Left ventricle myocardium inferior (tissue), 1 donor: ENCODE measurements at places on chromosomes 5 and 9. TPM values are rescaled to one million over a fixed set of nuclear protein-coding genes. Genes with fewer than 3 reads are reported as not detected.

The PPIP5K2 gene
- total RNA-seq = 28.5 TPM

The HINT1 gene
- 155 TPM for total RNA-seq

The CDH12 gene
- total RNA-seq = not detected

The TLE4 gene
- total RNA-seq = 10.3 TPM

The CD74 gene
- 251 TPM for total RNA-seq

The EEIG1 gene
- total RNA-seq = 20.7 TPM

GRCh38 chr5:176578391-176578808 lies 29.3 kb downstream of the CDHR2 start:
- DNase-seq = peak; percentile 23

DNA sequence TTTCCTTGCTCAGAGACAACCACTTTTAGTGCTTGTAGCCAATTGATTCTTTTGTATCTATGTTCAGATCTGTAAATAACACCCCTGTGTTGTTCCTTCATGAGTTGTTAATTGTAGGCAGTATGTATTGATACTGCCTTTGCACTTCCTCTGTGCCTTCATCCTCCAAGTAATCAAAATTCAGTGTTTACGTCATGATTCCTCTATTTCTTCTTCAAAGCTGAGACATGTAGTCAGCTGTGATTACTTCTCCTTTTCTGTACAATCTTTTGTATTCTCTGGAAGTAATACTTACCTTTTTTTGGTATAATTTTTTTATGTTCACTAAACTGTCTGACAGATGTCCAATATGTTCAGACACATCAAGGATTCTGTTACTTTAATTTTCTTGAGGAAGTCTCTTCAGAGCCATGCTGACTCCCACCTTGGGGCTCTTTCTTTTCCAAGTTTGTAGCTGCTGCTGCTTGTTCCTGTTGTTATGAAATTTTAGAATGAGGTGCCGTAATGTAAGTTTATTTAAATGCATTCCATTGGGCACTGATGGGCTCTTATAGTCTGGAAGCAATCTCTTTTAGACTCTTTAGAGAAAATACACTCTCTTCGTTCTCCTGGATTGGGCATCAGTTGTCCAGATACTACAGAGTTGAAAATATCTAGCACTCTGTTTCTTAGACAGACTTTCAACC lies 30.5 kb upstream of the LRRC70 start:
- DNase-seq = no peak

DNA sequence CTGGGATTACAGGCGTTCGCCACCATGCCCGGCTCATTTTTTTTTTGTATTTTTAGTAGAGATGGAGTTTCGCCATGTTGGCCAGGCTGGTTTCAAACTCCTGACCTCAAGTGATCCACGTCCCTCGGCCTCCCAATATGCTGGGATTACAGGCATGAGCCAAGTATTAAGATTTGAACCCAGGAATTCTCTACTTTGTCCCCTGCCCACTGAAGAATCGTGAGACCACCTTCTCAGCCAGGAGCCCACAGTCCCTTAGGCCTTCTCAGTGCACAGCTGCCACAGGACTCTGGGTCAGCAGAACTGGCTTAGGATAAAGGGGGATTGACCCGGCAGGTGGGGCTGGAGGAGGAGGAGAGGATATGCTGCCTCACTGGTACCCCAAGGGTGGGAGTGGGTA lies 13.4 kb downstream of the OLFML2A start:
- no peak for DNase-seq

- DNase-seq = no peak
Observed at GRCh38 chr9:6909181-6909580, 151.4 kb downstream of the KDM4C start.

DNA sequence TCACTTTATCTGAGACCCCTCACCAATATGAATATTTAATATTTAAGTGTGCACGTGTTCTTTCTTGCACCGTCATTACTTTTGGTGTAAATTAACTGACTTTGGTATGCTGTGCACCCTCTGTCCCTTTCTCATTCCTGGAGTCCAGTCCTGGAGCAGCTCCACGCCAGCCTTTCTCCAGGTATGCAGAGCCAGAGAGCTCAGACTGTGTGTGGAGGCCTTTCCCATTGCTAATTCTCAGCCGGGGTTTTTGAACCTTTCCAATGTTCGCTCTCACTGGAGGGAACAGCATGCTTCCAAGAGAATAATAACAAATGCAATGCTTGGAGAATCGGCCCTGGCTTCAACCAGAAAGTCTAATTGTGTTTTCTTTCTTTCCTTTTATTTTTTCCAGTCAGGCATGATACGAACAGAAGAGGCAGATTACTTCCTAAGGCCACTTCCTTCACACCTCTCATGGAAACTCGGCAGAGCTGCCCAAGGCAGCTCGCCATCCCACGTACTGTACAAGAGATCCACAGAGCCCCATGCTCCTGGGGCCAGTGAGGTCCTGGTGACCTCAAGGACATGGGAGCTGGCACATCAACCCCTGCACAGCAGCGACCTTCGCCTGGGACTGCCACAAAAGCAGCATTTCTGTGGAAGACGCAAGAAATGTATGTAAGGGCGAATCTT lies 41.7 kb downstream of the ADAMTS16 start:
- no peak for DNase-seq

GRCh38 chr5:123157791-123158581 lies 68.9 kb downstream of the PRDM6 start:
- no peak for DNase-seq

DNA sequence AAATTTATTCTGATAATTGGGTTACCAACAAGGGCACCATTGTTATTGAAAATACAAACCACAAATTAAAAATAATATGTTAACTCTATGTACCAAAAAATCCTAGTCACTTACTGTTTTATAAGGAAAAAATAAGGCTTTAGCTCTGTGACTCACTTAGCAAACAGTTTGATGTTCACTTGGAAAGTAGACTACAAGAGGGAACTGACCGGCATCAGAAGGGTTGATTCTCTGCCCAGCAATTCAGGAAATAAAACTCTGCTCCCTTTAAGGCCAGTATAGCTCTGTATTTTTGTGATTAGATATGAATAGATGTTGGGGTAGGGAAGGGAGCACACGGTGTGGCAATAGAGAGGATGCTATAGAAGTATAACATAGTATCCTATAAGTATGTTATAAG lies 671.3 kb downstream of the LRRC70 start:
- DNase-seq = no peak

- no peak for DNase-seq
Observed at GRCh38 chr9:131873891-131874440, 134.1 kb upstream of the RAPGEF1 start.

DNA sequence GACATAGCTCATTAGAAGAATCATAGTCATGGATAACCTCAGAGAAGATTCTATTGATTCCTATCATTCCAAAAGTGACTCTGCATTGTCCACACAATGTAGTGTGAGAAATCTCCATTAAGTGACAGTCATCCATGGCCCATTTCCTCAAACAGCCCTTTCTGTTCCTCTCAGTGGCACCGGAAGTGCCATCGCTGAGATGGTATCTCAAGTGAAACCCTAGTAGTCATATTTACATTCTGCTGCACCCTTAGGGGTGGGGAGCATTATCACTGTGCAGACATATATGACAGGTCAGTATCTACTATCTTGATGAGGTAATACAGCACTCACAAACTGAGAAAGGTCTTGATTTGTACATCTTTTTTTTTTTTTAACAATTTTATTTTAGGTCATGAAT lies 55.4 kb upstream of the MIER3 start:
- no peak for DNase-seq

DNA sequence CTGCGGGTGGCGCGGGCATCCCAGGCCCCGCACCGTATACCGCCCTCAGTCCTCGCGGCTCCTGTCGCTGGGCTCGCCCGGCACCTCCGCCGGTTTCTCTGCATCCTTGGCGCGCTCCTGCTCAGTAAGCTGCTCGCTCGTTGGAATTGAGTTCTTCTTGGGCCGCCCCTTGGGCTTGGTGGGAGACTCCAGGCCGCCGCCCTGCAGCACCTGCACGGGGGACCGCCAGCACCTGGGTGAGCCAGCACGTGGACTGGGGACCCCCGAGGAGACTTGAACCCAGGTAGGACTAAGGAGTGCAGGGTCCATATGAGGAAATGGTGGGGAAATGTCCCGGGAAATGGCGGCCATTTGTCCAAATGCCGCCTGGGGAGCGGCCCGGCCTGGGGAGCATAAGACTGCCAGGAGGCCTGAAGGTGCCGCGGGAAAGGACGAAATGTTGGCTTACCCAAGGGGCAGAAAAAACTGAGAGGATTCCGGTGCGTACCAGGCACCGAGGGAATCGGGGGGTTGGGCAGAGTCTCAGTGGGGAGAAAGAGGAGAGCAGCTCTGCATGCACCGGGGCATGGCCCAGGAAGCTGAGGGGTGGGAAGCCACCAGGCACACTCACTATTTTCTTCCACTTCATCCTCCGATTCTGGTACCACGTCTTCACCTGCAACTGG lies 2.9 kb downstream of the BARX1 start:
- DNase-seq = no peak

DNA sequence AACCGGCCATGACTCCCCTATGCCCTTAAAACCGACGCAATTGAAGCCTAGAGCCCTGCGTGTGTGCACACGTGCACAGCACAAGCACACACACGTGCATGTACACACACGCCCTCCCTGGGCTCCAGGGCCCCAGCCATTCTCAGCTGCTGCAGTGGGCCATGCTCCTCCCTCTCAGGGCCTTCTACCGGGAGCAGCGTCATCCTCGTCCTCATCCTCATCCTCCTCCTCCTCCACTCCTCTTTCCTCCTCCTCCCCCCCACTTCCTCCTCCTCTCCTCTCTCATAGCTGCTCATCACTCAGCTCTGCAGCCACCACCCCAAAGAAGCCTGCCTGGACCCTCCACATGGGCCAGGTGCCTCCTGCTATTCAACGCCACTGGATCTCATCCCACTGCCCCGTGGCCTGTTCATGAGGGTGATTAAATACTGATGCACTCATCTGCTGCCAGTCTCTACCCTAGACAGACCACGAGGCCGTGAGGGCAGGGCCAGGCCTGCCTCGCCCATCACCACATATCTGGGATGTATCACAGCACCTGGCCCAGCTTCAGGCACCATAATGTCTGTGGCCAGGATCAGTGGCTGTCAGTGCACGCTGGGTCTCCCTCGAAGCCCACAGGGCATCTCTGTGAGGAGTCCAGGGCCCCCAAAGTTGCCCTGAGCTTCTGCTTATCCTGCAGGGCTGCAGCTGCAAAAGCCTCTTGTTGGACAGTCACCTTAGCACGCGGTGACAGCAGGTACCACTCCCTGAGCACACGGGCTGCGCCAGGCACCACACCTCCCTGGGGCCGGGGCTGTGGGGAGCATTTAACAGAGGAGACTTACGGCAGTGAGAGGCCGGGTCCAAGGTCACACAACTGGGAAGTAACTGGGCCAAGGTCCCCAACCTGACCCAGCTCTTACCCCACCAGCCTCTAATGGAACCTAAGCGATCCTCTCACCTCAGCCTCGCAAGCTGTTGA lies 9.8 kb downstream of the FAM78A start:
- DNase-seq = peak; percentile 53

GRCh38 chr5:69010476-69010875 lies 83.3 kb upstream of the SLC30A5 start:
- DNase-seq = no peak

DNA sequence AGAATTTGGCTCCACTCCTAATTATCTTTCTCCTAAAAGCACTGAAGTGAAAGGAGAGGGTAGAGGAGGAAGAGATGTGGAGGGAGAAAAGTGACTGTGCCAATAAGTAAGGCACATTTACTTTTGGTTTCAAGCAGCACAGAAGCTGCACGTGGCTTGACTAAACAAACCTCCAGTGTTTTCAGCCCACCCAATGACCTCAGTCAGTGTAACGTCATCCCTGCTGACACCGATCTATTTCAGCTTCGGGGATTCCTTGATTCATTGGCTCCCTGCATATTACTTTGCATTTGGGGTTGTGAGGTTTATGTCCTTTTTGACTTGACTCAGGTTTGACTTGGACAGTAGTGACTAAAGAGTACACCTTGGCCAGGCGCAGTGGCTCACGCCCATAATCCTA lies 35.6 kb upstream of the NIM1K start:
- DNase-seq = no peak

DNA sequence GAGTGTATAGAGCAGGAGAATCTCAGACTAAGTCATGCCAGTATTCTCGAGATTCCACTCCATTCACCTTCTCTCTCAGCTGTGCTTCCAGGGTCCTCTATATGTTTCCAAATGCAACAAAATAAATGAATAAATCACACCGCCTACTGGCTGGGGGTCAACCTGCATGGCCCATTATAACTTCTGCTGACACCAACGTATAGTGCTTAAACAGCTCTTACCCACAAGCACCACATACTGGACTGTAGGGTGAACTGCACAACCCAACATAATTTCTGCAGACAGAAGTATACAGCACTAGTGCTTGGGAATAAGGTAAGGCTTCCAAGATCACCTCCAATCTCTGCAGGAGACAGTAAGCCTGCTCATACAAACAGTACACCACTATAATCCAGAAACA lies 33.1 kb upstream of the HTR4 start:
- no peak for DNase-seq

DNA sequence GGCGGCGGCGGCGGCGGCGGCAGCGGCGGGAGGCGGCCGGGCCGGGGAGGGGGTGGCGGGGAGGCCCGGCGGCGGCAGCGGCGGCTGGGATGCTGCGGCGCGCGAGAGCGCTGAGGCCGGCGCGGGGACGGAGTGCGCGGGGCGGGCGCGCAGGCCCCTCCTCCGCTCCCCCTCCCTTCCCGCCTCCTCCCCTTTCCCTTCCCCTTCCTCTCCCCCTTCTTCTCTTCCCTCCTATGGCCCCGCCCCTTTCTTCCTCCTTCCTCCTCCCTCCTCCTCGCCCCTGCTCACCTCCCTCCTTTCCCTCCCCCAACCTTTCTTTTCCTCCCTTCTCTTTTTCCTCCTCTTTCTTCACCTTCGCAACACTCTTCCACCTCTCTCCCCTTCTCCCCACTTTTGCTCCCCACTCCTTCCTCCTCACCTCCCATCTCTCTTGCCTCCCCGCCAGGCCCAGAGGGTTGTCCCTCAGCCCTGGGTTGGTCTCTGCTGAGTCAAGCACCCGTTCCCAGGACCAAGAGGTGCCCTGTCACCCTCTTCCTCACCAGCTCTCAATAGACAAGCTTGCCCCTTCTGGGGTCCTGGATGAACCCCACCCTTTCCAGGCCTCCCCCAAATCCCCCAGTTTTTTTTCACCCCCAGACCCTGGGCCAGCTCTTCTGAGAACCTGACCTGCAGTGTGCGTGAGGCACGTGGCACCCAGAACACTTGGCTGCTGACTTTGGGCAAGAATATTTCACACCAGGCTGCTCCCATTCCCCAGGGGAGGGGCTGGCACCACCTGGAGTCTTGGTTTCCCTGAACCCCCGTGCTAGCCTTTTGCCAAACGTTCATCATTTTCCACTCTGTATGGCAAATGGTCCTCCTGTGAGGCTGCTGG lies at the start of gene SEMA4D:
Gene SEMA4D (minus strand): TSS at position 136 of the 874 bp plus-strand sequence. CDS start 92,657 bp downstream, outside the sequence.
- peak; percentile 73 for DNase-seq

DNA sequence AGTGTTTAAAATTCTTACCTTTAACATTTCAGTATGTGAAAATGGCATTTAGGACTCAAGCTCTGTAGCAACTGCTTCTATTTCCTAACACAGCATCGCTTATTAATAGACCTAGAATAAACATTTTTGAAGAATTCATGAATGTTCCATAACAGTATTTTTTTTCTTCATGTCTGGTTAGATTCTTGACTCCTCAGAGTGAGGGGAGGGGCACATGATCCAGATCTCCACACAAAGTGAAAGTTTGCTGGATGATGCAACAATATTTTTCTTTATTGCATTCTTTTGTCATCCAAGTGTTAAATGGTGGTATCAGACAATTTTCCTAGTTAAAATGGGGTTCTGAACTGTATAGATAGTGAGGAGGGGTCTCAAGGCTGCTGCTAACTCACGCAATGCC lies 130.8 kb upstream of the MAN2A1 start:
- DNase-seq = no peak
